NCI-H187 treated with DMSO at 0.1 percent for 48 hours (cell line): ENCODE measurements at places on chromosomes 2 and 18.

- DNase-seq: no peak
Observed at GRCh38 chr18:72640557-72640956, 96.4 kb upstream of the CBLN2 start.

GRCh38 chr2:136005462-136006196 is 20.2 kb upstream of the DARS1 start:
- no peak for DNase-seq

GRCh38 chr2:16613539-16614011 is 52.1 kb downstream of the CYRIA start:
- peak; percentile 12 for DNase-seq

DNA sequence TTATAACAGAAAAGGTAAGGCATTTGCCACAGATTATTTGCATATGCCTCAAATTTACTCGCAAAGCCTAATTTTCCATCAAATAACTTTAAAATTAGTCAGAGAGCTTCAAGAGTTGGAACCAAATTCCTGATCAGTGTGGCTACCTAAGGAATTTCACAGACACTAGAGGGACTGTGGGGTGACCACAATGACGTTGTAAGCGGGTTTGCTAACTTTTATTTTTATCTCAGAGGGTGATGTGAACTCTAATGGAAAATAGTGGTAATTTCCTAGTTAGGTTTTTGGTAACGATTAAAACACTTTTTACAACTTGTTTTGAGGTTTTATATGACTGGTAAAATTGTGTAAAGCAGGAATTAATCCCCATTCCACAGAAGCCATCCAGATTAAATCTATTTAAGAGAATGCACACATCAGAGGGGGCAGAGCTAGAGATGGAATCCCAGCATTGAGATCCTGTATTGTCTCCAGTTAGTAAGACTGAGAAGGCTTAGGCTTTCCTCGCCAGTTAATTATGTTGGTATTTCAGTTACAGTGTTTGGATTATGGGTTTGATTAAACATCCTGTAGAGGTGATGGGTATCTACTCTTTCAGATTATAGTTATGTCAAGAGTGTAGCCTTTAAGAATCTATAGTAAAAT is 129.0 kb downstream of the GPD2 start:
- DNase-seq: no peak

DNA sequence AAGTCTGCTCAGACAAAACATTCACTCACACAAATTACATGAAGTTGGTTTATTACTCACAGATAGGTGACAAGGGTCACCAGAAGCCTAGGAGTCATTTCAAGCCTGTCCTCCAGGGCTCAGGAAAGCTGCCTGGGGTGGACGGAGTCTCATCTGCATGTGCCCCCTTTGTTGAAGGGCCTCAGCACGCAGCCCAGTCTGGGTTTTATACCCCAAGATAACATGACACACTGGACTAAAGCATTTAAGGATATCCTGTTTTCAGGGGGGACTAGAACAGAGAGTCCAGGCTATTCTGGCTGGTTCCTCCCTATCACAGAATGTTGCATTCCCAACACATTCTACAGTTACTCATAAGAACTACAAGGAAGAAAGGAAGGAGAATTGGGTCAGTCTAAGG is 164.7 kb downstream of the MREG start:
- no peak for DNase-seq

DNA sequence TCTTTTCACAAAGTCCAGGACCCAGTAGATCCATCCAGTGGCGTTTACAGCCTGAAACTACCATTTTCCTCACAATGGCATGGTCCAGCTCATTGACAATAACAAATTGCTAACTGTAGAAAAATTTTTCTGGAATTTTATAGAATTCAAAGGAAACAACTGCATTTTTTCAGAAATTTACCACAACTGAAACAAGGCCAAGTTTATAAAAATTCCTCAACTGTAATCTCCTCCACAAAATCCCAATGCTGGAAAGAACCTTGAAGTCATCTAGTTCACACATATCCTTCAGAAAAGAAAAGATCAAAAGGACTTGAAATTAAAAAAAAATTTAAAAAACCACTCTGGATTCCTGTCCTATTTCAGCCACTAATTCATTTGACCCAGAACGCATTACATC is 226.0 kb upstream of the CTAGE1 start:
- no peak for DNase-seq
